ENCODE measurements at places on chromosomes 5 and 9.

- H3K36me3 ChIP-seq: no peaks in the 10 kb centered on the region
- no peak overlapping the region for H3K4me3 ChIP-seq
- no peak overlapping the region for H3K27ac ChIP-seq
- DNase-seq: no peak
- H3K4me1 ChIP-seq: no peaks in the 10 kb centered on the region
- no peaks in the 10 kb centered on the region for H3K27me3 ChIP-seq
Observed at GRCh38 chr5:75281716-75282465, 45.2 kb upstream of the ANKRD31 start.

DNA sequence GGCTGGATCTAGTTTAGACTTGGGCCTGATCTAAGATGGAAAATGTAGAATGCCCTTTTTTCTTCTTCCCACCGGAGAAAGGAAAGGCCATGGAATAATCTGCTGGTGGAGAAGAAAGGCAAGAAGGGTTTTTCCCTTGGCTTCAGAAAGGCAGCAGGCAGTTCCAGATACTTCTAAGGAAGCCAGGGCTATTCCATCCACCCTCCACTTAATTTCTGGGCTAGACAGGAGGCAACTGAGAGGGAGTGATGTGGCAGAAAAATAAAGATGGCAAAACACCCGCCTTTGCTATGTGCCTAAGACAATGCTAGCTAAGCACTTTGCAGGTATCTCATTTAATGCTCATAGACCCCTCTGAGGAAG lies 9.9 kb downstream of the MYOZ3 start:
- H3K4me3 ChIP-seq: peak overlapping the region; percentile 57
- H3K27me3 ChIP-seq: peaks cover 28% of the 10 kb centered on the region

DNA sequence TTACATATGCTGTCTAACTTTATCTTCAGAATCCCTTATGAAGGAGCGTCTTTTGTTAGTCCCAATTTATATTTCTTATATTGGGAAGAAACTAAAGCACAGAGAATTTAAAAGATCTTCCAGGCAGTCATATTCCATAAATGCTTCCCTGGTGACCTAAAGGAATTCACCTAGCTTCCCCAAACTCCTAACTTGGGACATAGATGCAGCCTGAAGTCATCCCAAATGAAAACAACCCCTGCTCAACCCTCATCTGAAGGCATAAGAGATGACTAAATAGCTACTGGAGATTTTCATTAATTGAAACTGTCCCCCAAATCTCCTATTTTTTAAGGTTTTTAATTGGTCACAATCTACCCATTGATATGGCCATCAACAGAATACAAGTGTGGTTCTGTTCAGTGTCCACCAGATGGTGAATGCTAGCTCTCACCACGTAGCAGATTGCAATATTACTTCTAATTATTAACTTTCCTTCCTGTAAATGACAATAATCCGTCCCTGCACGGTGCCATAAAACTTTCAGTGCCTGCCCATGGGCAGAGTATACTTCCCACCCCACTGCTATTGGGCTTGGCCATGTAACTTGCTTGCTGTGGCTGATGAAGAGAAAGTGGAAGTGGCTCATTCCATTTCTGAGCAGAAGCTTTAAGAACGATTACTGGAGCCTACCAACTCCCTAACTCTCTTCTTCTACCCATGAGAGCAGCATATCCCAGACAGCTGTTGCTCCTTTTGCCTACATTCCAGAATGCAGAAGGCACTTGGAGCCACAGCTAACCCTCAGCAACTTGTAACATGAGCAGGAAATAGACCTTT lies 18.7 kb downstream of the PRUNE2 start:
- no peak overlapping the region for H3K27ac ChIP-seq
- no peaks in the 10 kb centered on the region for H3K36me3 ChIP-seq
- H3K27me3 ChIP-seq: no peaks in the 10 kb centered on the region

DNA sequence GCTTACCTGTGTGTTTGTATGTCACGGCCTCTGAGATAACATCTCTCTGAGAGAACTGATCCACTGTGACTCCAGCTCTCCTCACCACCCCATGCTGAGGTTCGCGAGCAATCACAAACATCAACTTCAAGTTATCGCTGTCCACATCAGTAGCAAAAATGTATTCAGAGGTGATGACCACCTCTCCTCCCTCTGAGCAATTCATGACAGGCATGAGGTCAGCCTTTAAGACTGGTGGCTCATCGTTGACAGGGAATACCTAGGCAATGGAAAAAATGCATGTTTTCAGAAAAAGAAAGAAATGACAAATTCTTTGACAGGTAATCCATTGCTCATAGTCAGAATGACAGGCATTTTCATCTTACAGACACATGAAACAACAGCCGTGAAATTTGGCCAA lies 90.3 kb upstream of the CER1 start:
- no peak overlapping the region for H3K4me3 ChIP-seq
- no peaks in the 10 kb centered on the region for H3K36me3 ChIP-seq
- H3K27me3 ChIP-seq: peaks cover 10% of the 10 kb centered on the region

- H3K27ac ChIP-seq: peak overlapping the region; percentile 94
- DNase-seq: no peak
- H3K27me3 ChIP-seq: no peaks in the 10 kb centered on the region
- peak overlapping the region; percentile 18 for H3K4me3 ChIP-seq
- peaks cover 33% of the 10 kb centered on the region for H3K4me1 ChIP-seq
Observed at GRCh38 chr5:178212241-178213002, 8.1 kb downstream of the HNRNPAB start.

DNA sequence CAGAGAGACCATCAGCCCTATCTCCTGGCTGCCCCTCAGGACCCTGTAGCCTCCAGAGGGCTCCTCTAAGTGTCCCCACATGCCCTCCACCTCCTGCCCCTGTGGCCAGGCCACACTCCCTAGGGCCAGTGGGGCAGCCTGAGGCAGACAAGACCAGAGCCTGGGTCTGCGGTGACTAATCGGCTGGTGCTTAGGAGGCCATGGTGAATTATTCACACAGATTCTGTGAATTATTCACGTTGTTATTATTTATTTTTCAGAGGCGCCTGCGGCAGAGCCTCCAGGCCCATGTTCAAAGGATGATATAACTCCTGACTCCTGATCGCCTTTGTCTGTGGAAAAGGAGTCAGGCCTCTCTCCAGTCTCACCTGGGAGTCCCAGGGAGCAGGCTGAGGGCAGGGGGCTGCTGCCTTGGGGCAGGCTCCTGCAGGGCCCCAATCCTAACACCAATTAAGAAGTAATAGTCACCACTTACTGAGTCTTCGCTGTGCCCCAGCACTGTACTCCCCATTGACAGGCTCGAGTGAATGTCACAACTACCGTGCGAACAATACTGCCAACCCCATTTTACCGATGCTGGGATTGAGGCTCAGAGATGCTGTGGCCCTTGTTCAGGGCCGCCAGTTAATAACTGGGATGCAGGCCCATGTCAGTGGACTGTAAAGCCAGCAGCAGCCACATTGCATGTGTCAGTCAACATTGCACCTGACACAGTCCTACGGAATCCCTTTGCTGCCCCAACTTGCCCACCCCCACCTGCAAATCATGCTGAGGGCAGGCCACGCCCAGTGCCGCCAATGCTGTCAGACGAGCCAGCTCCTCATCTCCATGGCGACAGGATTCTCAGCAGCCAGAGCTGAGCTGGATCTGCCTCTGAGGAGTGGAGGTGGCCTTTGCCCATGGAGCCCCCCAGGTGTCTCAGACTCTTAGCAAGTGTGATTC lies 94.9 kb downstream of the PCDH1 start:
- H3K4me3 ChIP-seq: no peak overlapping the region
- DNase-seq: no peak
- H3K4me1 ChIP-seq: no peaks in the 10 kb centered on the region
- peaks cover 7% of the 10 kb centered on the region for H3K27me3 ChIP-seq

All from activated T-cell treated with anti-CD3 and anti-CD28 coated beads, Interleukin-2, amount 50 U/mL, for 24 hours (primary cell).